ENCODE measurements at places on chromosomes 4 and X. TPM values are rescaled to one million over a fixed set of nuclear protein-coding genes. Genes with fewer than 3 reads are reported as not detected.

DKK2 gene
- 6.1 TPM for total RNA-seq

UGT2B10 gene
- not detected for total RNA-seq

POU4F2 gene
- total RNA-seq = not detected

NEUROG2 gene
- total RNA-seq = not detected

PSMD10 gene
- 42.4 TPM for total RNA-seq

PAGE5 gene
- not detected for total RNA-seq

ZCCHC12 gene
- 1.2 TPM for total RNA-seq

IL21 gene
- not detected for total RNA-seq

TLR10 gene
- total RNA-seq = 1.1 TPM
